ENCODE measurements at places on chromosomes 4 and X.

DNA sequence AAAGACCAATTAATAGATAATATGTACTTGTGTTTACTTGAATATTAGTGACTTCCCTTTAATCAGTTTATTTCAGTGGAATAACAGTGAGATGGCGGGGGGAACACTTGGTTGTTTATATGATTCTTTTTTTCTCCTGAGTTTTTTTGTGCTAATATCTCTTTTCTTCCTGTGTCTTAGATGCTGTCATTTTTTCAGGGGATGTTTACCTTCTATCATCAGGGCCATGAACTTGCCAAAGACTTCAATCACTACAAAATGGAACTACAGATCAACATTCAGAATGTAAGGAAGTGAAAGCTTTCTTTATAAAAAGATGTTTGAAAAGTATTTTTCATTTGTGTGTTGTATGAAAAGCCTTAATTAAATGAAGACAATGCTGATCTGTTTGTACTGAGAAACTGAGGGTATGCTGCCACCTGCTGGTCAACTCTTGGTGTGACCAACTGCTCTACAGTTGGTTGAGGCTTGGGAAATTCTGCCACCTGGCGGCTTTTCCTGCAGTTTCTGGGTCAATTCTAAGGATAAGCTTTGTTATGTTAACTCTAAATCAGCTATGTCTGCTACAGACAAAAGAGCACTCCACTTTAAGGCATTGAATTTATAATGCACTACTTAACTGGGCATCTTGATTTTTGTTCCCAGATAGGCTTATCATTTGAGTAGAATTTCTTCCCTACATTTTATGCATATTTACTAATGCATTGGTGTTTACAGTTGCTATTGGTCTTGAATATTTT is 134.8 kb downstream of the ARHGAP10 start:
- DNase-seq: peak; percentile 76

GRCh38 chr4:2646396-2647149 is 109.6 kb downstream of the TNIP2 start:
- DNase-seq: no peak

GRCh38 chr4:169342906-169343564 is 72.3 kb upstream of the SH3RF1 start:
- no peak for DNase-seq

DNA sequence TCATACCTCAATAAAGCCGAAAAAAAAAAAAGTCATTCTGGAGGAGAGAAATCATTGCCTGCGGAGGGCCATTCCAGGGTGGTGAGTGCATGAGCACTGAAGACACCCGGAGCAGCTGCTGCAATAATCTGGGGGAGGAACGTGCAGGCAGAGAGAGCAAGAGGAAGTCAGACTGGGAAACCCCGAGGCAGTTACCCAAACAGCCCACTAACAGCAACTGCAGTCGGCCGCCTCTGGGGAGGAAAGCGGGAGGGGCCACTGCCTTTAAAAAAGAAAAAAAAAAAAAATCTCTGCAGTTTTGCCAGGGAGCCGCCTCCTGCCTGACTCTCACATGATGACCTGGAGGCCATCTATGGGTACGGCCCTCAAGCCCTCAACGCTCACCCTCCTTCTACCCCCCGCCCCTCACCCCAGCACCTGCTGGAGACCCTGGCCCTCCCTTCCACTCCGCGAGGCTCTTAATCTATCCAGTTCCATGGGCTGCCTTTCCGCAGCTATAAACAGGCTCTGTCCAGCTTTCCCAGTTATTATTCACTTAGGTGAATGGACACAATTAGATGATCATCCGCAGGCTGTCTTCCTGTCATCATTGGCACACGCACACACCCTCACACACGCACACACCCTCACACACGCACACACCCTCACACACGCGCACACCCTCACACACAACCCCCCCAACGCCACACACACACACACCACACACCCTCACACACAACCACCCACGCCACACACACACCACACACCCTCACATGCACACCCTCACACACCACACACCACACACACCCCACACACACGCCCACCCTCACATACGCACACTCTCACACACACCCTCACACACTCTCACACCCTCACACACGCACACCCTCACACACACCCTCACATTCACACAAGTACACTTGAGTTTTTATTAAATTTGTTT is 3.4 kb upstream of the AVPR2 start:
- peak; percentile 45 for DNase-seq

GRCh38 chrX:155215443-155216178 is 649 bp upstream of the VBP1 start:
- no peak for DNase-seq

Measured in stimulated activated CD4-positive, alpha-beta T cell treated with anti-CD3 and anti-CD28 coated beads, TNF-alpha, amount 100 ng/mL, for 4 hours (primary cell).